A172 (cell line): ENCODE measurements at places on chromosomes 16 and 17.
A peak's percentile ranks its signal among the peaks of the same experiment; 100 is the strongest.

GRCh38 chr17:81665205-81666091, 957 bp downstream of the OXLD1 start:
- DNase-seq = no peak

DNA sequence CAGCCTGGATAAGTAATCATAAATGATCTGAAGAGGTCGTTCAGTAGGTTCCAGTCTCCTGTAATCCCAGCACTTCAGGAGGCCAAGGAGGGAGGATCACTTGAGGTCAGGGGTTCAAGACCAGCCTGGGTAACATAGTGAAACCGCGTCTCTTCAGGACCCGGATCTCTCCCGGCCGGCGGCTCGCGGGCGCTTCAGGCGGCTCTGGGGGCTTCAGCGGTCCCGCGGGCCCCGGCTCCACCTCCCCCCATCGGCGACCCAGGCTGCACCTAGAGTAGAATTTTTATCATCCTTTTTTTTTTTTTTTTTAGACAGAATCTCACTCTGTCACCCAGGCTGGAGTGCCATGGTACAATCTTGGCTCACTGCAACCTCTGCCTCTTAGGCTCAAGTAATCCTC, 95.9 kb downstream of the ABCC12 start:
- DNase-seq = no peak

DNA sequence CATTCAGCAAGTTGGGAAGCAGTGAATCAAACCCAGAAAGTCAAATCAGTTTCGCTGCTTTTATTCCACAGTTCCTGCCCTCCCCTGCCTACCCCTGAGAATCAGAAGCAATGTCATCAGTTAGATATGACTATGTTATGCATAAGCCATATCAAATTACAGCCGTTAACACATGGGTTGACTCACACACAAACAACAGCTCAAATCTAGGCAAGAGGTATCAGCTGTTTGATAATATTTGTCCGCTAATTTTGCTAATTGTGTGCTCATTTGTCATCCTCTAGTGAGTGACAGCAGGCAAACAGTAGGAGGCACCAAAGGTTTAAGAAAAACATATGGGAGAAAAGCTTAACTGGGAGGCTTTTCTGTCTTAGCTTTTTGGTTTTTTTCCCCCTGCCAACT, 327.4 kb upstream of the CCL2 start:
- DNase-seq = peak; percentile 43

DNA sequence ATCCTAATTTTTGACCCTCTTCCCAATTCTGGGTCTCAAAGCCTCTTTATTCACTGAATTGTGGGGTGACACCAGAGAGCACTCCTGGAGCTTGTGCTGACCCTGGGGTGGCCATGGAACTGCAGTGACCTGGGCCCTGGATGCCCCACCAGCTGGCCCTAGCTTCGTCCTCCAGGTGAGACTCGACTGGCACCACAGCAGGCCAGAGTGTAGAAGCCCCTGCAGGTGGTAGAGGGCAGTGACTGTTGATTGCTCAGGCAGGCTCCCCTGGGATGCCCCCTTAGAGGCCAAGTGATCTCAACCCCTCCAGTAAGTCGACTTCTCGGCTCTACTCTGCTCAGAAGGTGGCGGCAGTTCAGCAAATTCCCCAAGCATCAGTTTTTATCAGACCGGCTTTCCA, 6.4 kb downstream of the FA2H start:
- no peak for DNase-seq

DNA sequence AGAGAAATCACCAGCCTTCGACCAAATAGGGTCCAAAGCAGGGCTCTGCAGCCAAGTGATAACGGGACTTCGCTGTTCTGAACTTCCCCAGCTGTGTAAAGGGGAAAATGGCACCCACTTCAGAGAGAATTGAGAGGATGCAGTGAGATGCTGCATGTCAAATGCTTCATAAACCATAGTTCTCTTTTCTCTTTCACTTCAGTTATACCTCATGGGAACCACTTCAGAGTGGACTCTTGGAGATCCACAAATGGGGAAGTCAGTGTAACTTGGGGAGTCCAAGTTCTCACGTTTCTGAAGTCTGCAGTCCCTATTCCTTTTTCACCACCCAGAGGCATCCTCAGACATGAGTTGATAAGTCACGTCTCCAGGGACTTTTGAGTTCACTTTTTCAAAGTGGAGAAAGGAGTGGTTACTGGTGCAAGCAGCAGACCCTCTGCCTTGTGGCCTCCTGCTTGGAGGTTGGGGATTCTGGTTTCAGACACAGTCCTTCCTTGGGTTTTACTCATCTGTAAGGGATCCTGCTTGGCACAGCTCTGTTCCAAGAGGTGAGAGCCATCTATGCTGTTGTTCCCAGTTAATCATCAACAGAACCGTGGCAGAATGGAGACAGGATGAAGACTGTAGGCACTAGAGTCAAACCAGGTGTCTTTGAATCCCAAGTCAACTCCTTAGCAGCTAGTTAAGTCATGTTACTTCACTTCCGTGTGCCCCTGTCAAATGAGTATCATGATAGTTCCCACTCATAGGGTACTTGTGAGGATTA, 123.4 kb upstream of the NOL11 start:
- no peak for DNase-seq

GRCh38 chr17:48800626-48801217, 16.3 kb downstream of the TTLL6 start:
- DNase-seq = no peak

GRCh38 chr17:78338486-78339259, 21.2 kb downstream of the SOCS3 start:
- no peak for DNase-seq

GRCh38 chr16:65769055-65769465, 597.4 kb upstream of the CDH5 start:
- DNase-seq = no peak

- no peak for DNase-seq
Measured at GRCh38 chr16:3349175-3349574, 6.5 kb upstream of the OR2C1 start.

DNA sequence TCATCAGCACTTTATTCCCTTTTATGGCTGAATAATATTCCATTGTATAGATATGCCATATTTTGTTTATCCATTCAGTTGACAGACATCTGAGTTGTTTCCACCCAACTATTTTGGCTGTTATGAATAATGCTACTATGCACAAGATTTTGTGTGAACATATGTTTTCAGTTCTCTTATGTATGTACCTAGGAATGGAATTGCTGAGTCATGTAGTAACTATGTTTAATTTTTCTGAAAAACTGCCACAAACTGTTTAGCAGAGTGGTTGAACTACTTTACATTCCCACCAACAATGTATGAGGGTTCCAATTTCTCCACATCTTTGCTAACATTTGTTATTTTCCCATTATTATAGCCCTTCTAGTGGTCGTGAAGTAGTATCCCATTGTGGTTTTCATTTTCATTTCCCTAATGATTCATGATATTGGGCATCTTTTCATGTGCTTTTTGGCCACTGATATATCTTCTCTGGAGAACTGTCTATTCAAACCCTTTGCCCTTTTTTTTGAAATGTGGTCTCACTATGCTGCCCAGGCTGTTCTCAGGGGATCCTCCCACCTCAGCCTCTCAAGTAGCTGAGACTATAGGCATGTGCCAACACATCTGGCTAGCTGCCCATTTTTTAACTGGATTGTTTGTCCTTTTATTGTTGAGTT, 26.3 kb downstream of the SMURF2 start:
- DNase-seq = peak; percentile 46

GRCh38 chr16:84368308-84368996, at the start of gene ATP2C2:
Gene ATP2C2, plus strand, starts transcription at chr16:84368538. Its CDS starts 78 bp downstream, at chr16:84368616.
- DNase-seq = no peak

DNA sequence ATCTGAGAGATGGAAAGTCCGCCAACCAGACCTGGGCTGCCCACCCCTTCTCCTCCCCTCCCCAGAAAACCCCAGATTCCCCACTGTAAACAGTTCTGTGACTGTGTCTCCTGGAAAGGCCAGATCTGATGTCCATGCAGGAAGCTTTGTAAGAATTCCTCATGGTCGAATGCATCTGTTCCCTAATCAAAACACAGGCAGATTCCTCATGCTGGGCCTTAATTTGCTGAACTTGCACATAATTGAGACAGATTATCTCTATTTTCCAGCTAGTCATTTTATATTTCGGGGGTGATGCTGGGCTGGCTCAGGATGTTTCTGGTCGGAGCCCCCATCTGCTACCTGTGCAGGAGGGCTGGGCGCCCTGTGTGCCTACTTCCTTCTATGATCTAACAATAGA, 233.6 kb upstream of the ASIC2 start:
- no peak for DNase-seq

- DNase-seq = peak; percentile 19
Measured at GRCh38 chr17:45050481-45051059, 862 bp downstream of the DCAKD start.

DNA sequence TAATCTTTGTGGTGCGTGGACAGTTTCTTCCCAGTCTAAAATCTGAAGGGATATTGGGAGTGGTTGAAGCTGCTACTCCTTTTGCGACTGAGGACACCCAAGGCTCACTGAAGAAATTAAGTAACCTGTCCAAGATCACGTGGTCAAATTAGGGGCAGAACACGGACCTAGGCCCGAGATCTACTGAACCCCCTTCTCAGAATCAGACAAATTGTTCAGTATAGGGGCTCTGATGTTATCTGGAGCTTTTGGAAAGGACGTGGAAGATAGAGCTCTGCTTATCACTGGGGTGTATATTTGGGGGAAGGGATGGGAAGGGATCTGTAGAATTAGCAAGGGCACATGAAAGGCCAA, 857 bp downstream of the TANGO6 start:
- DNase-seq = no peak

DNA sequence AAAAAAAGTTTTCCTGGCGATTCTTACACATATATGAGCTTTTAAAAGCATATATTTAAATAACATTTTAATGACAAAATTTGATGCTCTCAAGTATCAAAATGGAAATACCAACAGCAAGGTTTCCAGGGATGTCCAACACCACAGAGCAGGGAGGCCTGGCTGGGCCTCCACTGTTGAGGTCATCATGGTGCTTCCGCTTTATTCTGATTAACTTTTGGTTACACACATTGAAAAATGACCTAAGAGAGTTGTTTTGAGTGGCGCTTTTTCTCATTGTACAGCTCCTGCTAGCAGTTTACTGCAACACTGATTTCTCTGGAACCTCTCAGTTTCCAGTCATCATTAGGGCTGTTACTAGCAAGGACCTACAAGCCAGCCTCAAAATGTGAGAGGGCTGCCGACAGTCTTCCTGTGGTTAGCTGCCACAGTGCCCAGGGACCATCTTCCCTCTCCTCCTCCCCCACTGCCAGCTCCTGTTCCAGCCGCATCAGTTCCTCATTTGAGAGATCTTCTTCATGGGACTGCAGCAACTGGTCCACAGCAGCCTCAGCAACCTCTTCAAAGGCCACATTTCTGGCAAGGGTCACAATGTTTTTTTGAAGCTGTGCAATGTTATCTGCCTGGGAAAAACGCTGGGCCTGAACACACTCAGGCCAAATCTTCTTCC, 21.3 kb downstream of the DEF8 start:
- no peak for DNase-seq

- DNase-seq = no peak
Measured at GRCh38 chr16:16830973-16831372, 452.0 kb downstream of the NPIPA7 start.
